ENCODE measurements at places on chromosomes 1 and 21.

DNA sequence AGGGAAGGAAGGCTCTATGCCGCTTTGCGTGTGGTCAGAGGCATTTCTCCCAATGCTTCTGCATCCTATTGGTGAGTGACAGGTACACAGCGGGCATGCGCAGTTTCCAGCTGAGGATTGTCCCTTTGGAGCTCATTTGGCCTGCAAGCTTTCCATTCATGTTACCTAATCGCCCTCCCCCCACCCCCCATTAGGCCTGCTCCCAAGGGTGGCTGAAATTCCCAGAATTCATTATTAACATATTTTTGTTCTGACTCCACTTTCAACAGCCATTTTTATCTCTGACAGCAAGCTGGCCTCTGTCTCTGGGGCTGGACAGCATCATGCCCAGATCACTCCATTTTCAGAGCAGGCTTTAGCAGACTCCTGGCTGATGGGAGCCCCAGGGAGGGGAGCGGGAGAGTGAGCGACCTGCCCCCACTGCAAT is 25.6 kb downstream of the MIS18A start:
- DNase-seq: no peak

- DNase-seq: no peak
Observed at GRCh38 chr1:244304656-244305055, 147.1 kb downstream of the ADSS2 start.

- DNase-seq: no peak
Observed at GRCh38 chr1:25735956-25736529, 64.0 kb upstream of the SELENON start.

DNA sequence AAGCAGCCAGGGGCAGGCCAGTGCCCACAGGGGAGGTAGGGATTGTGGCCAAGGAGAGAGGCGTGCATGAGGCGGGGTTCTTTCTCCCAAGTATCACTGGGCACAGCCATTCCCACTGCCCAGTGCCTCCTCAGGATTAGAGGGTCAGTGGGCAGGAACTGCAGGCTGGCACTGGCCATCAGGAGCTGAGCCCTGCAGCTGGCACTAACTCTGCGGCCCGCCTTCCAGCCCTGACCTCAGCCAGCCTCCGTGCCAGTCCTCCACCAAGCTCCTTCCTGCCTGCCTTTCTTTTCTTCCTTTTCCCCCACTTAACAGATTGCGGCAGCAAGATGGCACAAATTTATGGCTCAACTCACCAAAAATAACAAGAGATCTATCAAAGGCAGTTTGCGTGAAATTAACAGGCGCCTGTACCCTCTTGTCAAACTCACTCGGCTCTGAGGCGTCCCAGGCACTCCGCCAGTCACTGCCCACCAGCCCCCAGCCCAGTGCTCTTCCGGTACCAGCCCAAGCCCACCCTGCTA is 11.1 kb downstream of the ADGRB2 start:
- DNase-seq: no peak

DNA sequence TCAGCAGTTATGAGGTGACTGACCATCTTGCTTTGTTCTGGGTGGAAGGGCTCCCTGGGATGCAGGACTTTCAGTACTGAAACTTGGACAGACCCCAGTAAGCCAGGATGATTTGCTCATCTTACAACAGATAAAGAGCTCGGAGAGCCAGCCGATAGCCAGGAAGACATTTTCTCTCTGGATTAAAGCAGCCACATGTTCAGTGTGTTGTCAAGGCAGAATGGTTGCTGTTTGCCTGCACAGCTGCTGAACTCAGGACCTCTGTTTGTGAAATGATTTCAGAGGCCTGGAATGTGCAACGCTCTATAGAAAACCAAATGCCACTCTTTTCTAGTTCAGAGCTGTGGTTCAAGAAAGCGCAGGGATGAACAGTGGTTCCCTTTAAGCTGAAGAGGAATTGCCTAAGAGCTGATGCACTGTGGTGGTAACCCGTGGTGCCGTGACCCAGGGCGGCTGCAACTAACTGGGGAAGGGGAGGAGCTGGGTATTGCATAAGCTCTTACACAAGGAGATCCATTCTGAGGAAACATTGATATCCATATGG is 40.7 kb downstream of the CASQ2 start:
- DNase-seq: peak; percentile 89

Measured in HepG2 (cell line).